ENCODE measurements at places on chromosomes 13 and 19.

DNA sequence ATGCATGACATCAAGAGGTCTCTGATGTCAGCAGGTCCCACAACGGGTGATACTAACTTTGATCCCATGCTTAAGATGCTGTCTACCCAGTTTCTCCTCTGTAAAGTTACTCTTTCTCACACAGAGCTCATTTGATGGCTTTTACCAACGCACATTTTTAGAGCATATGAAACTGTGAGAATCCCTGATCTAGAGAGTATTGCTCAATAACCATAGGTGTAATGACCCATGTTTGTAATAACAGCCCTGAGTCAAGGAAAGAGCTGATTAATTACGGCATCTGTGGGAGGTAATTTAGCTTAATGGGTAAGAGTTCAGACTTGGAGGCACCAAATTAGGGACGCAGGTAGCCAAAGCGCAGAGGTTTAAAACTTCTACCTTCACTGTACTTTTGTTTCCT lies 18.0 kb upstream of the IZUMO2 start:
- DNase-seq, result no peak

DNA sequence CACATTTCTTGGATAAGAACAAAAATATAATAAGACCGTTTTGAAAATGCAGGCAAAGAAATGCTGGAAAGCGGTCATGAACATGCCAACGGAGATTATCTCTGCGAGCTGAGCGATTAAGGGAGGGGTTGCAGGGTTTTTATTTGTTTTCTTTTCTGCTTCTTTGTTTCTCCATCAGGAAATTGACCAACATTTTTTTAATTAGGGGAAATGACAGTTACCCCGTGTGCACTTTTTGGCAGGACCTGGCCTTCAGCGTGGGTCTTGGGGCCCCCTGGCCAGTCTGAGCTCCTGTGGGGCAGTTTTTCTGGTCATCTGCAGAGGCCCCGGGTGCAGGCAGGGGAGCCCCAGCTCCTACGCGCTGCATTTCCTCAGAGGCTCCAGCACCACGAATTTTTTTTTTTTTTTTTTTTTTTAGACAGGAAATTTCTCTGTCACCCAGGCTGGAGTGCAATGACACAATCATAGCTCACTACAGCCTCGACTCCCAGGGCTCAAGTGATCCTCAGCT lies 31.3 kb upstream of the HOMER3 start:
- no peak for DNase-seq

DNA sequence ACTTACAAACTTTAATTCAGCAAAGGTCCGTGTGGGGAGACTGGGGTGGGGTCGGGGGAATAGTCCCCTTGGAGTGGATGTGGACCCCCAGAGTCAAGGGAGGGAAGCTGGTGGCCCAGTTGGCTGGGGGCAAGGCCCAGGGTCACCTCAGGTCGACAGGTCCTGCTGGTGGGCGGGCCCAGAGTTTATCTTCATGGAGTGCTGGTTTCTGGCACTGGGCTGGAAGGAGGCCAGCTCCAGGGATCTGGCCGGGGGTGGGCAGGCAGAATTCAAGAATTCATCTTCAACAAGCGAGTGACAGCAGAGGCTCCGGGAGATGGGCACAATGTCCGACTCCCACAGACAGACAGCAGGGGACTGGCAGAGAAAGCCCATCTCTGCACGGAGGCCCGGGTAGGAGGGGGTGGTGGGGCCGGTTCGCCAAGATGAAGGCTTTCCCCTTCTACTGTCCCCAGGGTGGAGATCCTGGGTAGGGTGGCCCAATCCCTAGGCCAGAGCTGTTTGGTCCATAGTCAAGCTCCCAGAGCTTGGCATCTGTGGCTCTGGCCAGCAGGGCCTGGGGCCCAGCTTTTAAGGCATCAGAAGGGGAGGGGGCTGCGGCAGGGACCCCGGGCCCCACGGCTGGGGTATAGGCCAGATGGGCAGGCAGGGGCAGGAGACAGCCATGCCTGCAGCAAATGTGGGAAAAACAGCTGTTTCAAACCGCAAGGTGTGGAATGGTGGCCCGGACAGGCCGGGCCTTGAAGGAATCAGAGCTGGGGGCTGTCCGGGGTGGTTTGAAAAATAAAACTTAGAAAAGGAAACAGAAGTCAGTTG lies 622 bp upstream of the FDX2 start:
- DNase-seq, result no peak

DNA sequence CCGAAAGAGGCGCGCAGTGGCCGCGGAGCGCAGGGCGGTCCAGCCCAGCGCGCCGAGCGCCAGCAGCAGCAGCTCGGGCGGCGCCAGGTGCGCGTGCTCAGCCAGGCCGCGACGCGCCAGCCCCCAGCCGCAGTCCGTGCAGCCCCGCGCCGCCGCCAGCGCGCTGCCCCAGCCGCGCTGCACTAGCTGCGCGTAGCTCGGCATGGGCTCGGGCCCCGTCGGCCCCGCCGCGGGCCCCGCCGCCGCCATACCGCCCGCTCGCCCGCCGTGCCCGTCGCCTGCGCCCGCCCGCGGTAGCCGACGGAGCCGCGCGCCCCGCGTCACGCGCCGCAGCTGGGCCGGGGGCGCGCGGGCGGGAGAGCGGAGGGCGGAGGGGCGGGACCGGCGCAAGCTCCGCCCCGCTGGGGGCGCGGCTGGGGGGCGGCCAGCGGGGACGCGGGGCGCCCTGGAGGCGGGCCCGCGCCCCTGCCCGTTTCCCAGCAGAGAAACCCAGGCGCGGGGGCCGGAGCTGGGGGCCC lies at the start of gene CERS1:
Gene CERS1, minus strand, starts transcription at position 335 of the 518 bp plus-strand sequence. Its CDS starts 86 bp downstream, at position 249.
- DNase-seq, result no peak

- DNase-seq, result no peak
Observed at GRCh38 chr13:44784708-44785080, 204.6 kb downstream of the NUFIP1 start.

GRCh38 chr13:113742000-113742441 lies 17.0 kb upstream of the TMEM255B start:
- DNase-seq, result peak; percentile 65

DNA sequence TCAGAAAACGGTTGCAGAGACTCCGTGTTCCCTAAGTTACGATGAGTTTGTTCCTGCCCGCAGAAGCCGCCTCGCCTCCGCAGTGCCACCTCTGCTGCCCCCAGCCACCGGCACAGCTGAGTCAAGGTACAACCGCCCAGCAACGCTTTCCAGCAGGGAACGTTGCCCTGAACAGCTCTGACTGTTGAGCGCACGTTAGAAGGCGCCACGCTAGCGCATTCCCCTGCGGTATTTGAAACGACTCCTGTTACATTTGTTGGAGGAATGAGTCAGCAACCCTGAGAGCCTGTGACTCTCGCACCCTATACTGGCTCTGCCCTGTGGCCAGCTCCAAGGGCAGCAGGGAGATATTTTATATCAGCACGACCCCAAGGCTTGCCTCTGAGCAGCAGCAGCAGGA lies 302.8 kb downstream of the TEX29 start:
- no peak for DNase-seq
